ENCODE measurements at places on chromosomes 16 and 17.

GRCh38 chr16:8742068-8742467 is 55.4 kb downstream of the TMEM186 start:
- no peak overlapping the region for H3K27ac ChIP-seq
- DNase-seq: no peak
- no peak overlapping the region for H3K4me3 ChIP-seq
- no peaks in the 10 kb centered on the region for H3K27me3 ChIP-seq

- peaks cover 48% of the 10 kb centered on the region for H3K36me3 ChIP-seq
- no peak overlapping the region for H3K27ac ChIP-seq
- DNase-seq: no peak
Measured at GRCh38 chr16:4411684-4412083, 4.7 kb downstream of the CORO7 start.

GRCh38 chr17:12624211-12624610 is 41.5 kb upstream of the MYOCD start:
- H3K27me3 ChIP-seq: no peaks in the 10 kb centered on the region
- no peak overlapping the region for H3K27ac ChIP-seq
- DNase-seq: no peak

- no peak overlapping the region for H3K27ac ChIP-seq
- peaks cover 28% of the 10 kb centered on the region for H3K4me1 ChIP-seq
- DNase-seq: no peak
- H3K36me3 ChIP-seq: no peaks in the 10 kb centered on the region
- H3K4me3 ChIP-seq: no peak overlapping the region
Measured at GRCh38 chr16:24745791-24746190, 16.3 kb downstream of the TNRC6A start.

- H3K4me3 ChIP-seq: peak overlapping the region; percentile 59
- no peaks in the 10 kb centered on the region for H3K36me3 ChIP-seq
- peak overlapping the region; percentile 2 for H3K27ac ChIP-seq
- peak; percentile 74 for DNase-seq
Measured at GRCh38 chr16:66924527-66925321, 611 bp downstream of the RRAD start.

DNA sequence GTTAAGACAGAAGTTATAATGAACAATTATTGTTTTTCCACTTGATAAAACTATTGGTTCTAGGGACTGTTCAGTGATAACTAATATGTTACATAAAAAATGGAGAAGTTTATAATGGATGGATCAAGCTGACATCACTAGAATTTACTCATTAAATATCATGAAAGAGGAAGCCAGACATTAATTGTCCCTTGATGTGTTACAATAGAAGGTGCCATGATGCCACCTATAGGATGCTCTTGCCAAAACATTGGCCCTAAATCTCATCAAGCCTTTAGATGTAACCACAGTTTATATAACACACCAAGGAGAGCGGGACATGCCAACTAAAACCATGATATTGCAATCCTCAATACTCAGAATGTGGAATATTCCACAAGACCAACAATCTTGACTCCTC is 147.9 kb upstream of the MON1B start:
- no peak overlapping the region for H3K27ac ChIP-seq
- no peak for DNase-seq
- H3K4me3 ChIP-seq: no peak overlapping the region
- H3K27me3 ChIP-seq: no peaks in the 10 kb centered on the region

DNA sequence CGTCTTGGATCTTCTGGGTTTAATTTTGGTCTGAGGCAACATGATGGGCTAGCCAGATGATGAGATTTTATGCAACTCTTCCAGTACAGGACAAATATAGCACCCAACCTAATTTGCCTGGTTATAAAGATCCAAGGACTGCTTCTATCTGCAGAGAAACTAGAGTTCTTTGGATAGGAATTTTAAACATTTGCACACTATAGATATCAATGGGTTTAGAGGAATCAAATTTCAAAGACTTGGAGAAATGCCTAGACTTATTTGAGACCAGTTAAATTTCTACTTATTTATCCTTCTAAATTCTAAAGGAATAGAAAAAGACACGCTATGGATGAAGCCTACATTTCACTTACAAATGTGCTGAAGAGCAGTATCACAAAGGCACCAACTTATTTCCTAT is 12.6 kb downstream of the PMFBP1 start:
- no peak for DNase-seq
- no peak overlapping the region for H3K27ac ChIP-seq
- no peaks in the 10 kb centered on the region for H3K36me3 ChIP-seq
- H3K4me3 ChIP-seq: no peak overlapping the region

DNA sequence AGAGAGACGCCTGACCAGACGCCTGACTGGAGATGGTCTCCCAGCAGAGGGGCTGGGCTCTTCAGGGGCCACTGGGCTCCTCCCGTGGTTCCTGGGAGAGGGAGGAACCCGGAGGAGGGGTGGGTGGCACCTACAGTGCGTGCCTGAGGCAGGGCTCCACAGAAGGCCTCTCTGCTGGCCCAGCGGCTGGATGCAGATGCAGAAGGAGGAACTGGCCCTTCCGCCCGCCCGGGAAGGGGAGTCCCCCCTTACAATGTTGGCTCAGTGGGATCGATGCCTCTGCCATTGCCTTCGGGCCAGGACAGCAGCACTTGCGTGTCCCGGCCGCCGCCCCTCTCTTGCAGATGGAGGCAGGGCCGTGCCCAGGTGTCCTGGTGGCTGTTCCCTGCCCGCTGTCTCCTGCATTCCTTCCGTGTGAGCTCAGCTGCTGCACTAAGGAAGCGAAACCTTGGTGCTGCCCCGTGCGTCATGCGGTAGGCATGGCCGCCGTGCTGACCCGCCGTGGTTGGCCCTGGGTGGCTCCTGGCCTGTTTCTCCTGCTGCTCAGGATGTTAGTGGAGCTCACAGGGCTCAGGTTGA is 15.1 kb downstream of the BAIAP2 start:
- no peaks in the 10 kb centered on the region for H3K27me3 ChIP-seq
- DNase-seq: peak; percentile 79
- H3K27ac ChIP-seq: peak overlapping the region; percentile 43
- peaks cover 7% of the 10 kb centered on the region for H3K4me1 ChIP-seq

DNA sequence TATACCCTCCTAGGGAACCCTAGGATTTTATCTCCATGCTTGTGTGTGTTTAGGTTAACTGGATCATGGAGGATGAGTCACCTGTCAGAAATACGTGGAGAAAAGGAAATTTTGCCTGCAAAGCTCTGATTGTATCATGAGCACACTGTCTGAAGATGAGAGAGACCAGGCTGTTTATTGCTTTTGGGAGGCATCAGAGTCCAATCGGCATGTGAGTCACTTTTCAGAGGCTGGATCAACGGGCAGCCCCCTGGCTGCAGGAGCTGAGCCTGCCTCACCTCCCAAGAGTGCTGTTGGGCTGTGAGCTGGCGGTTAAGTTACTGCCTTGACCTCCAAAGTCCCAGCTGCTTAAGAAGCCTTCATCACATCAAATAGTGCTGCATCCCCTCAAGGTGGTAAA is 41.5 kb upstream of the MED9 start:
- no peaks in the 10 kb centered on the region for H3K27me3 ChIP-seq
- H3K27ac ChIP-seq: no peak overlapping the region
- H3K4me1 ChIP-seq: no peaks in the 10 kb centered on the region
- H3K4me3 ChIP-seq: no peak overlapping the region
- H3K36me3 ChIP-seq: no peaks in the 10 kb centered on the region

DNA sequence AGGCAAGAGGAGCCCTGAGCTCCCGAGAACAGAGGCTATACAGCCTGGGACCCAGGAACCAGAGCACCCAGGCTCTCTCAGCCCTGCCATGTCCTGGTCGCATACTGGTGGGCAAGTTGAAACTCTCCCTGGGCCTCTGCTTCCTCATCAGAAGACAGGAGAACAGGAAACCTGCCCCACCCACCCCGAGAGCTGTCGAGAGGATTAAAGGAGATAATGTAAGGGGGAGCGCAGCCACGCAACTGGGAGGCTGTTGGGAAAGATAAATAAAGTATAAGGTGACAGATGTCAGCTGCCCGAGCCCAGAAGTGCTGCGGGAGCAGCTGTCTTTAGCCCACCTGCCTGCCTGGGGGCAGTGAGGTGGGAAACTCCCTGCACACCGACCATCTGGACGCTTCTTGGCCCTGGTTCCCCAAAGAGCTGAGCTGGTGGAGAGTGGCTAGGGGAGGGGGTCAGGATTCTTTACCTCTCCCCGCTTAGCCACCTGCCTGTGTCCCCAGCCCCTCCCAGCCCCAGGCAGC is 6.8 kb downstream of the KIF19 start:
- no peaks in the 10 kb centered on the region for H3K4me1 ChIP-seq
- no peaks in the 10 kb centered on the region for H3K36me3 ChIP-seq
- H3K27me3 ChIP-seq: no peaks in the 10 kb centered on the region

DNA sequence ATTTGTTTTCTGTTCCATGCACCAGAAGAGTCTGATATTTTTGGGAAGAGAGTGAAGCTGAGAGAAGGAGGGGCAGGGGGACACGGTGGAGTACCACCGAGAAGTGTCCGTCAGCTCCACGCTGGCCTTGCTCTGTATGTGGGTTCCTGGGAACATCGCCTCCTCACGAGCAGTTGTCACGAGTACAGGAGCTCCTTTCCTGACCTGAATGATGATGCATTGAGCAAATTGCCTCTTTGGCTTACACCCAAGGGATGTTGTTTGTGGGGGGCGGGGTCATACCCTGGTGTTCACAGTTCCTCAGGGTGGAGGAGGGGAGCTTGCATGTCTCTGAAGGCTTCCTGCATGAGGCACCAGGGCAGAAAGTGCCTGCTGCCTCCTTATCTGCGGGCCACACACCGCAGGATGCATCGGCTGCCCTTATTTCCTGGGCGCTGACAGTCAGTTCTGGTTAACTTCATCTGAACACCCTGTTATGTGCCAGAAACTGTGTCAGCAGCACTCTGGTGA is 36.2 kb downstream of the RGS9 start:
- H3K27me3 ChIP-seq: no peaks in the 10 kb centered on the region
- no peak overlapping the region for H3K27ac ChIP-seq
- peak; percentile 53 for DNase-seq
- H3K4me1 ChIP-seq: peaks cover 3% of the 10 kb centered on the region

GRCh38 chr16:86512301-86512859 is 2.1 kb downstream of the FOXF1 start:
- no peaks in the 10 kb centered on the region for H3K27me3 ChIP-seq
- H3K4me1 ChIP-seq: peaks cover 19% of the 10 kb centered on the region
- H3K36me3 ChIP-seq: no peaks in the 10 kb centered on the region

GRCh38 chr16:68754084-68754792 is 17.1 kb downstream of the CDH1 start:
- peak overlapping the region; percentile 86 for H3K27ac ChIP-seq
- no peaks in the 10 kb centered on the region for H3K27me3 ChIP-seq
- no peak overlapping the region for H3K4me3 ChIP-seq
- H3K4me1 ChIP-seq: peaks cover 40% of the 10 kb centered on the region
- no peaks in the 10 kb centered on the region for H3K36me3 ChIP-seq
- no peak for DNase-seq

GRCh38 chr16:24526701-24527495 is 12.5 kb upstream of the RBBP6 start:
- no peaks in the 10 kb centered on the region for H3K36me3 ChIP-seq
- no peak overlapping the region for H3K4me3 ChIP-seq
- H3K4me1 ChIP-seq: no peaks in the 10 kb centered on the region
- no peak overlapping the region for H3K27ac ChIP-seq
- DNase-seq: no peak

- H3K27ac ChIP-seq: no peak overlapping the region
- no peak overlapping the region for H3K4me3 ChIP-seq
- H3K27me3 ChIP-seq: no peaks in the 10 kb centered on the region
- no peak for DNase-seq
Measured at GRCh38 chr16:84326545-84326944, 31.9 kb downstream of the WFDC1 start.

DNA sequence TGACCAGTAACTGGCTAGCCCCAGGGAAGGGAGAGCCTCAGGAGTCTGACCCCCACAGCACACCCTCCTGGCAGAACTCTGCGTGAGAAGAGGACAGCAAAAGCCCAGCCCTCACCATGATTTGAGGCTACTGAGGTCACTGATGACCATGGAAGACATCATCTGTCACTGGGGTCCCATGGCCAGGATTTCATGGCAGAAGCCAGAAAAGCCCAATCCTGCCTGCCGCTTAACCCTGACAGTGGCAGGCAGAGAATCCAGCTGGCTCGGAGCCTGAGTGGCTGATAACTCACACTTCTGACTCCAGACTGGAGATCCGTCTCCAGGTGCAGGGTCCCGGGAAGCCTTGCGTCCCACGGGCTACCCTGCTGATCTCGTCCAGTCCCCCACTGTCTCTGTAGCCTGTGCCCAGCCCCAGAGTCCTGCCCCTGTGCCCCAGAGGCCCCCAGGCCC is 17.5 kb downstream of the GRIN2C start:
- H3K4me3 ChIP-seq: no peak overlapping the region
- no peaks in the 10 kb centered on the region for H3K4me1 ChIP-seq
- no peak for DNase-seq
- no peaks in the 10 kb centered on the region for H3K27me3 ChIP-seq
- no peak overlapping the region for H3K27ac ChIP-seq

- H3K4me1 ChIP-seq: peaks cover 7% of the 10 kb centered on the region
- no peaks in the 10 kb centered on the region for H3K27me3 ChIP-seq
- peak overlapping the region; percentile 96 for H3K27ac ChIP-seq
- no peak for DNase-seq
Measured at GRCh38 chr17:81384929-81385319, 10.3 kb upstream of the BAHCC1 start.

DNA sequence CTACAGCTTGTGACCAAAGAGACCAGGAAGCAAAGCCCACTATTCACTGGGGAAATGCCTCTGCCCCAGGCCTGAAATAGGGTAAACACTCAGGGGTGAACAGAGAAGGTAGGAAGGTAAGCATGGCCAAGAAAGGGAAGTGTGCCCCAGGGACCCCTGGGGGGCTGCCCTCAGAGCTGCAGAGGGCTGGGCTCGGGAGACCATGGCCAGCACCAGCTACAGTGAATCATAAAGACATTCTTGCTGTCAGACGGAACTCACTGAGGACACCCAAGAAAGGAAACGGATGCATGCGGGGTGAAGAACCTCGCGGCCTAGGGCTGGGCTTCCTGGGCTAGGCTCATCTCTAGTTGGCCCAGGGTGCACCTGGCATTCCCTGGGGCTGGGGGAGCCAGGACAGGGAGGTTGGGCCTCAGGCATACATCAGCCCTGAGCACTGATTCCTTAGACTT is 9.6 kb downstream of the HIC1 start:
- DNase-seq: peak; percentile 51
- H3K4me1 ChIP-seq: peaks cover 24% of the 10 kb centered on the region

DNA sequence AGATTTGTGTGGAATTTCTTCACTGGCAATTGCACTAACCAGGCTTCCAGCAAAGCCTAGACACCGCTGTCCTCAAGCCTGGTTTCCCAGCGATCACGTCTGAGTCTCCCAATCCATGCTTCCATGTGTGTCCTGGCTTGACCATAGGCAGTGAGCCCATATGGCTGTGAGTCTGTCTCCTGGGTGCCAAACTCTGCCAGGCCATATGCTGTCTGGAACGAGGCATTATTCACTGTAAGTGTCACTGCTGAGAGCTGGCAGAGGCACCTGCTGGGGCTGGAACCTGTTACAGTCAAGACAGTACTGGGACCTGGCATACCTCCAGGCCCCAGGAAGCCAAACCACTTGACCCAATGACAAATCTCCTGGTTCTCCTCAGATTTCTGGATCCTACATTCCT is 60.4 kb downstream of the HS3ST2 start:
- H3K27me3 ChIP-seq: no peaks in the 10 kb centered on the region
- H3K36me3 ChIP-seq: no peaks in the 10 kb centered on the region
- H3K4me1 ChIP-seq: no peaks in the 10 kb centered on the region
- H3K27ac ChIP-seq: no peak overlapping the region
- no peak for DNase-seq
- no peak overlapping the region for H3K4me3 ChIP-seq
